CD4-positive, alpha-beta T cell treated with Interleukin-17A for 1 hour (primary cell): ENCODE measurements at places on chromosomes 11 and 22.
A peak's percentile ranks its signal among the peaks of the same experiment; 100 is the strongest.

- peak; percentile 1 for DNase-seq
These were observed 709.3 kb upstream of the CCDC179 start for GRCh38 chr11:23569547-23569946.

- peak; percentile 21 for DNase-seq
These were observed 38.8 kb downstream of the STIM1 start for GRCh38 chr11:3894128-3894731.

DNA sequence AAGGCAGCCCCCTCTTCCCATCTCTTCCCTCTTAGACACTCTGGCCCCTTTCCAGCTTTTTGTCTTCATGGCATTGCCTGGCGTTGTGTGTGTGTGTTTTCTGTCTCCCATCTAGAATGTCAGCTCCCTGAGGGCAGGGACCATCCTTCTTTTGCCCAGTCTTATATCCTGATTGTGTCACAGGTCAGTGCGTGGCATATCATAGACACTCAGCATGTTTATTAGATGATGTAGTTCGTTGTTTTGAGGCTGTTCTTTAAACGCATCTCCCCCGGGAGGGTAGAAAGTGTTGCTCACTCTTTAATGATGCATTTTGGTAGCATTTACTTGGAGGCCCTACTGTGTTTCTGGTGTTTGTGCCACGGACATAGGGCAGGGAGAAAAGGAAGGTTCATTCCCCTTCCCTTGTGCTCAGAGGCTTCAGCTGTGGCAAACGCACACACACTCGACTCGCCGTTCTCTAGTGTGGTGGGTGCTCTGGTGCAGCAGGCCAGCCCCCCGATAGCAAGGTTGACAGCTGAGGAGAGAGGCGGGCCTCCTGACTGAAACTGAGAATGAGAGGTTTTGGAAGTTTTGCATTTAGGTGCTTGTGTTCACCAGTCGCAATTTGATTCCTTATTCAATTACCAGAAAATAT is 60.2 kb downstream of the TNRC6B start:
- no peak for DNase-seq

DNA sequence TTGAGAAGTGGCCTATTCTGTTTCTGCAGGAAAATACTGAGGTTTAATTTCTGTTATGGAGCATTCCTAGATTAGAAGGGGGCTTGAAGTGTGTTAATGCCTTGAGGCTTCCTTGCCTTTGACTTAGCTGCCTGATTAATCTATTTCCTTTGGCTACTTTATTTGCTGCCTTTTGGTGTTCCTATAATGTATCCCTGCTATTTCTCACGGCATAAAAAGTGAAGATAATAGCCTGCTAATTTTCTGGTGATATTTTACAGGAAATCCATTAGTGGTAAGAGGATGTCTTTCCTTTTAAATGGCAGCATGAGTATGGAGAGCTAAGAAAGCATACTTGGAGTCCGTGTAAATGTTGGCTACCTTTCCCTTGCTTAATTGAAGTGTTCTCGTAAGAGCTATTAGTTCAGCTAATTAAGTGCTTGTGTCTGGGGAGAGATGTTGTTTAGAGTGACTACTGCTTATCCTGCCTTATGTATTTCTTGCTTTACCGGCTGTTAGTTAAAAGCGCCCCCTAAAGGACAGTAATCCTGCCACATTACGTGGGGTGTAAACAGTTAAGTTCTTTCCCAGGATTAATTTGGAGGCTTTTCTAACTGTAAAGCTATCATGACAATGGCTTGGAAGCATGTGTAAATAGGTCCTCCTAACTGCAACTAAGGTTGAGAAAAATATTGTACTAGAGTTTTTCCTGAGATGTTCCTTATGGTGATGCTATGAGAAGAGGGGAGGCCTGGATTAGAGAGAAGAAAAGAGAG is 45.6 kb downstream of the ZNF280B start:
- DNase-seq: no peak

GRCh38 chr11:134939031-134939430 is 527.0 kb upstream of the B3GAT1 start:
- DNase-seq: no peak

- no peak for DNase-seq
These were observed 1.0 kb downstream of the KIAA1671 start for GRCh38 chr22:24953384-24954113.

GRCh38 chr11:92623055-92623454 is 346.4 kb upstream of the MTNR1B start:
- DNase-seq: no peak

GRCh38 chr11:30015725-30016412 is 961 bp downstream of the KCNA4 start:
- no peak for DNase-seq

GRCh38 chr11:82858556-82859091 is 41.6 kb downstream of the PRCP start:
- DNase-seq: no peak

GRCh38 chr22:47299211-47299862 is 536.9 kb downstream of the TBC1D22A start:
- DNase-seq: no peak

DNA sequence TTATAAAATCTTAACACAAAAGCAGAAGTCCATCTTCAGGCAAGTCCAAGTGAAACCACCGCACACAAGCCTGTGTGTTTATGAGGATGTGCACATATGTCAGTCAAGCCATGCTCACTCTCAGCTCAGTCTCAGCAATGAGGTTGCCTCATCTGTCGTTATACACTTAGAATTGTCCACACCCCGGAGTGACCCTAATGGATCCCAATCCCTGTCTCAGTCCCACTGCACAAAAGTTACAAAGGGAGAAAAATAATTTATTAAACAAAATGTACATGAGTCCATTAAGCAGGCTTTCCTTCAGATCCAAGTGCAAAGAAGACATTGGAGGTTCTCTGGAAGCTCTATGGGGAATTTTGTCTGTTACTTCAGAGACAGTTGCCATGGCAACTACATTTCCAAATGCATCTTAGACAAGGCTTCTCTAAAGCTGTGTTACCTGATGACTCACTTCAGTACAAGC is 24.4 kb downstream of the OR8B12 start:
- no peak for DNase-seq

DNA sequence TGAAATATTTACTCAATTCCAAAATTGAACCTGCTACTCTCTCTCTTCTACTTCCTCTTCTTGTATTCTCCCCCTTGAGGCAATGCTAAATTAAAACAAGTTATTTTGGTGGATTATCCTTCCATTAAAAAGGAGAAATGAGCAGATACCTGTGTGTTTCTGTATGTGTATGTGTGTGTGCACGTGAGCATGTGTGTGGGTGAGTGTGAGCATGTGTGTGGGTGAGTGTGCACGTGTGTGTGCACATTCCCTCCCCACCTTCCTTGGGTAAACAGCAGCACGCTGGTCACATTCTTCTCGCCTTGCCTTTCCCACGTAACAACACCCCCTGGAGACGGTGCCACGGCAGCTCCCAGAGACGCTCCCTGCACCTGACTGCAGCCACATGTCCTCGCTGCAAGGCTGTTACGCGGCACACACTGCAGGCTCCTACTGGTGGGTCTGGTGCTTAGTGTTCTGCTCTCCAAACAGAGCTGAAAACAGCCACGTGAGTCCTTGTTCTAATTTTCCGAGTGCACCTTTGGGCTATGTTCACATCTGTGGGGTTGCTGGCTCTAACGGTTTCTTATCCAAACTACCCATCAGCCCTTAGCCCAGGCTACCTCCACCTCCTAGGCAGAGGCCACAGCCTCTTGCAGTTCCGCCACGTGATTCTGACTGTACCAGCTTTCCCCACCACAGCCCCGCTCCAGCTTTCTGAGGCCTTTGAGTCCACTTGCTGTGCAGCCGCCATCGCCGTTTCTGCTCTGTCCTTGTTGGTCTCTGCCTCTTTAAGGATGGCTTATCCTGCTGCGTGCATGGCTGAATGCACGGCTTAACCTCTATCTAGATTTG is 123.4 kb downstream of the CTTN start:
- no peak for DNase-seq

DNA sequence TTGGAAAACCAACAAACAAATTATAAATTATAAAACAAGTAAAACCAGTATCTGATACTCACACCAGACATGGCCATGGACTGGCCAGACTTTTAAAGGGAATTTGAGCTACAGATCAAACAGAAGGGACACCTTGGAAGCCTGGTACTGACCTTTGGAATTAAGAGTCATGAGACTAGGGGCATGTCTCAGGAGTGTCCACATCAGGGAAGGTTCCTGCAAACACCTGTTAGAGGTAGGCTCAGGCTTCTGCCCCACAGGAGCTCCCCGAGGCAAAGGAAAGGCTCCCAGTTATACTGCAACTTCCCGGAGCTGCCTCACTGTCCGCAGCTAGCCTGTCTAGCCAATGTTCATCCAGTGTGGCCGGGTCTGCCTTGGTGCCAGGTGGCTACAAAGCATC is 290.1 kb downstream of the BUD13 start:
- no peak for DNase-seq

DNA sequence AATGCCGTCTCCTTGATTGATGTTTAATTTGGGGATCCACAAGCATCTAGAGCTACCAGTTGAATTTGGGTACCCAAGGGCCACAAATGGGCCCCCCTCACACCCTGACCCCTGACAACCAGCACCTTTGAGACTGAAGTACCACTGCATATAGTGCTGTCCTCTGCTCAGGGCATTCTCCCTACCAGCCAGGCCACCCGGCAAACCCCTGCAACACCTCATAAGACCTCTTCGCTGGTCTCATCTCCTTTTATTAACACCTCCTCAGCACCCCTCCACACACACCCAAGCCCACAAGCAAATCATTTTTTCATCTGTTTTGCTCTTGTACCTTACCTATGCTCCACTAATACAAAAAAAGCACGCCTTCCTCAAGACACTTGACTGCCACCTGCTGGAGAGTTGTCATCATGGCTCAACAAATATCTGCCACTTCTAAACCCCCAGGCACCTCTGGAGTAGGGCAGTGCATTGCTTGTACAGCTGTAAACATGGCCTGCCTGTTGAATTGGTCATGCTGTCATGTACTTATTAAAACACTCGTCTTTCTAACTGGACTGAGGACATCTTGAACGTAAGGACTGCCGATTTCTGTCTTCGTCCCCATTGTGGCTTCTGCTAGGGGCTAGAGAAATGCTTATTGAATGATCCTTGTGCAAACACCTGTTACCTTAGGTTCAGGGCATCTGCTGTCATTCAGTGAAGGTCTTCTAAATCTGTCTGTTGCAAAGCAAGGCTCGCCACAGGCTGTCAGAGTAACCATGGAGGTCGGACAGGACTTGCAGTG is 66.5 kb downstream of the BMAL1 start:
- DNase-seq: peak; percentile 79

DNA sequence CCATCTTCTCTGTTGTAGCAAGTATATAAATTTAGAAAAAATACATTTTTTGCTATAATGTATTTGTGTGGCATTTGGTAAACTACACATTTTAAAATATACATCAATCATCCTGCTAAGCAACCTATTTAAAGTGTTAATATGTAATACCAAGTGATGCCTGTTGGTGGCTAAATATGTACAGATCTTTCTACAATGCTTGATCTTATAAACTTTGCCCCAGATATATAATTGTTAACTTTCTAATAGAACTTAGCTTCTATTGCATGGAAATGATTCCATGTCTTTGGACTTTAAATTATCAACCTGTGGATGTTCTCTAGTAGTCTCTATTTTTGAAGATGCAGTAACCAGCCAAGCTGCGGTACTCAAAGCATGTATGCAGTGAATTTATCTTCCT is 1260.4 kb upstream of the RAG2 start:
- DNase-seq: no peak

GRCh38 chr22:43333978-43334377 is 9.2 kb downstream of the SCUBE1 start:
- DNase-seq: no peak

DNA sequence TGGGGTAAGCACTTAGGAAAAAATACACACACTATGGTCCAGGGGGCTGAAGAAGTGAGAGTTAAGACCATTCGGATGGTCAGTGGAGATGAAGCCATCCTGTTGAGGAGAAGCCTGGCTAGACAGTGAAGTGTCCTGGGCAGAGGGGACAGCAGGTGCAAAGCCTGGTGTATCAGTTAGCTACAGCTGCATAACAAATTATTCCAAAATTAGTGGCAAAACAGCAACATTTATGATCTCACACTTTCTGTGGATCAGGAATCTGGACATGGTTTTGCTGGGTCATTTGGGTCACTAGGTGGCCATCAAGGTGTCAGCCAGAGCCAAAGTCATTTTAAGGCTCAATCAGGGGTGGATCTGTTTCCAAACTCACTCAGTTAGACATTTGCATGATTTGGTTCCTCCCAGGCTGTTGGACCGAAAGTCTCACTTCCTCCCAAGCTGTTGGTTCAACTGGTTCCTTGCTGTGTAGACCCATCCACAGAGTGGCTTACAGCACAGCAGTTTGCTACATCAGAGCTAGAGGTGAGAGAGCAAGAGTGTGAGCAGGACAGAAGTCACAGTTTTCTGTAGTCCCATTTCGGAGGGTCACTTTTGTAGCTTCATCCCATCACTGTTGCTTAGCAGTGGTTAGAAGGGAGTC is 80.1 kb upstream of the ALX4 start:
- DNase-seq: no peak

- DNase-seq: no peak
These were observed 942.9 kb downstream of the BRD1 start for GRCh38 chr22:48884786-48885185.

DNA sequence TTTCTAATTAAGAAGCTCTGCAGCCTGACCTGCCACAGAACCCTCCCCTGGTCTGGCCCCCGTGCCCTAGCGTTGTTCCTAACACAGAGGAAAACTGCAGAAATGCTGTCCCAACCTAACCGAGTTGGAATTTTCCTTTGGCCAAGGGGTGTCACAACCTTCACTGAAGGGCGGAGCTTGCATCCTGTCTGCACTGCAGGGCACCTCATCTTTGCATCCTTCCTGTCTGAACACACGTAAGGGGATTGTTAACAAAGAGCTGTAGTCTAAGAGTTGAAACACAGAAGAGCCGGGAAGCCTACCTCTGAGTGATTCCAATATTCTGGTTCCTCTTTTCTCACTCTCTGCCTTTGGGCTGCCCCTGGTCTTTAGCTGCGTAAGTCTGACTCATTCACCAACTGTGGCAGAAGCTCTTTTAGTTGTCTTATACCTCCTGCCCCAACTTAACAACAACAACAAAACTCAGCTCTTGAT is 1.6 kb downstream of the DIXDC1 start:
- DNase-seq: peak; percentile 35

GRCh38 chr11:74592063-74592440 is 330 bp upstream of the POLD3 start:
- DNase-seq: no peak

DNA sequence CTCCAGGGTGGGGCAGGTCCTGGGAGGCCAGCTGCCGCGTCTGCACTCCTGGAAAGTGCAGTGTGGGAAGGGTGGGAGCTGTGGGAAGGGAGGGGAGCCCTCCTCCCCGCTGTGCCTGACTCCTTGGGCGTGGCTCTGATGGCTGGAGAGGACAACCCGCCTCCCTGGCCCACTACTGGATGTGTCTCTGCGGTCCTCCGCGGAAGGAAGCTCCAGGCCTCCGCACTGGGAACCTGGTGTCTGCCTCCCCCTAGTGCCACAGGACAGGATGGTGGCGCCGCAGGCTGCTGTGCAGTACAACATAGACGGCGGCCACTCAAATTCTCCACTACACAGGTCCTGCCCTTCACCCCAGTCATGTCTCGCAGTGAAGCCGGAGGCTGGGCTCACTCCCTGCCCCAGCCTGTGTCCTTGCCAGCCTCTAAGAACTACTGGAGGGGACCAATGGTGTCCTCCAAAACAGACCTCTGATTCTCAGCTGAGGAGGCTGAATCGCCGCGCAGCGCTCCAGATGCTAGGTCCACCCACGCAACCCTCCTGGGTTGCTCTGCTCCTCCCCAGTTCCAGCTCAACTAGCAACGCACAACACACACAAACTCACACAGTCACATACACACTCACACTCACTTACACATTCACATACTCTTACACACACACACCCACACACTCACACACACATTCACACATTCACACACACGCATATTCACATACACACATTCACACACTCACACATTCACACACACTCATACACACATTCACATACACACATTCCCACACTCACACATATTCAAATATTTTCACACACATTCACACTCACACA is 12.4 kb upstream of the DSCAML1 start:
- DNase-seq: peak; percentile 49
